Uterus (tissue), 4 donors: ENCODE measurements at places on chromosomes 7 and 10.

GRCh38 chr7:127847641-127848040 lies 183.6 kb downstream of the LRRC4 start:
- DNase-seq, result no peak

- DNase-seq, result no peak
These were observed 93.8 kb downstream of the PRTFDC1 start for GRCh38 chr10:24858288-24859270.

- DNase-seq, result no peak
These were observed 8.8 kb upstream of the GHRHR start for GRCh38 chr7:30954914-30955313.

DNA sequence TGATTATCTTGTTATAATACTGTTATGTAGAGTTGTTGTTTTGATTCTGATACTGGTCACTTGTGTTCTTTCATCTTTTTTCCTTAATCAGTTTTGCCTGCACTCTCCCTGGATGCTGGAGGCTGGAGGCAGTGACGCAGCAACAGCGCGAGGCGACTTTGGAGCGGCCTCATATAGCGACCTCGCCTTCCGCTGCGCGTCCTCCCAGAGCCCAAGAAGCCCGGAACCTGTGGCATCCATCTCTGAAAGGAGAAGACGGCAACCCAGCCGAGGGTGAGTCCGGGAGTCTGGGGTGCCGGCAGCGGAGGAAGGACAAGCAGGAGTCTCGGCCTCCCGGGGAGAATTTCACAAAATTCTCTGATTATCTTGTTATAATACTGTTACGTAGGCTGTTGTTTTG lies 161.2 kb downstream of the ZNF33B start:
- no peak for DNase-seq
